ENCODE measurements at places on chromosomes 7 and 10.

GRCh38 chr7:138345567-138345966 is 114.5 kb upstream of the TRIM24 start:
- DNase-seq, result no peak

- DNase-seq, result no peak
Observed at GRCh38 chr10:20614911-20615310, 282.2 kb downstream of the NEBL start.

DNA sequence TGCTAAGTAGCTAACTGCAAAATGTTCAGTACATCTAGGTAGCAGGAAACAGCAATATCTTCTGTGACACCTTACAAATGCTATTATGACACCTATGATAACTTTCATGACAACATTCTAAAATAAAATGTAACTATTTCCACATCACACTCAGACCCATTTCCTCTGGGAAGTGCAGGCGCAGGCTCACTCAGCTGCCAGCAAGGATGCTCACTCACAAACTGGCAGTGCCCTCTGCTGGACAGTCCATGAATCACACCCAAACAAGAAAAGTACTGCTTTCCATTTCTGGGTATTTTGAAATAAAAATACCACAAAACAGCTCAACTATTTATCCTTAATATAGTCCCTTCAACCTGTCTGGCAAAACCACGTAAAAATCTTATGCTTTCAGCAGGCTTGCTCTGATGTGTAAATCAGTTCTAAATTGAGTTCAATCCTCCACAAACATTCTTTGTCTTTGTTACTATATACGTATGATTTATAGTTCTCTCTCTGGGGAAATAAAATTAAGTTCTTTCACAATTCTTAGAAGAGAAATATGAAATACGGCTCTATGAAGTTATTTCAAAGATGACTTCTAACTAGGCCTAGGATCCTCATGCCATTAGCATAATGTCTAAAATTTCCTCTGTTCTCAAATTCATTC is 176.6 kb downstream of the PARD3 start:
- peak; percentile 34 for DNase-seq

DNA sequence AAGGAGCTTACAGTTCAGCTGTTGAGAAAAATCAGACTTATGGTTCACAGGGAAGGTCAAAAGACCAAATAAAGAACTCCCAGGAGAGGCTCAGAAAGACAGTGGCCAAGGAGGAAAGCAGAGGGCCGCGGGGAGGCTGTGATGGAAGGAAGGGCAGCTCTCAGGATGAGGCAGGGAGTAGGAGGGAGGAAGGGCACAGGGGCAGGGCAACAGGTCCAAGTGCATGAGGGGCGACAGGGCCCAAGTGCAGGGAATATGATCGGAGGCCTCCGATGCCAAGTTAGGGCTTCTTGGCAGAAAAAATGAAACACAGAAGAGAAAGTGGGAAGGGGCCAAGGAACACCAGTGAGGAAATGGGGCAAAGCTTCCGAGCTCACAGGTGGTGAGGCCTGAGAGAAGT is 13.4 kb upstream of the PNLIPRP2 start:
- DNase-seq, result no peak

GRCh38 chr7:21142081-21142480 is 285.8 kb upstream of the SP4 start:
- no peak for DNase-seq

DNA sequence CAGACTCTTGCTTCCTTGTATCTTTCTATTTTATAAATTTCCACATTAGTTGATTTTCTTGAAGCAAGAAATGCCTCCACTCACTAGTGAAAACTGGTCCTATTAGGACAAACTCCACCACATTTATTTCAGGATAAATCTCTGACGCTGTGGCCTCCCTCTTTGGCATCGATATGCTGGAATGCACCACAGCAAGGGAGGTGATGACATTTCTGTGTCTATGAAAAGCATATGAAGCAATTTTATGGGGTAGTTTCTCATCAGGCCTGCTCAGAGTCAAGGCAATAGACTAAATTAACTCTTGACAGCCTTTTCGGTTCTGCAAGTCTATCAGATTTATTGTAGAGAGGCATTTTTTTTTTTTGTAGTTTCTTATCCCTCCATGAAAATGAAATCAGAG is 304.4 kb downstream of the ZEB1 start:
- no peak for DNase-seq
